ENCODE measurements at places on chromosomes 7 and 10.
A peak's percentile ranks its signal among the peaks of the same experiment; 100 is the strongest.

DNA sequence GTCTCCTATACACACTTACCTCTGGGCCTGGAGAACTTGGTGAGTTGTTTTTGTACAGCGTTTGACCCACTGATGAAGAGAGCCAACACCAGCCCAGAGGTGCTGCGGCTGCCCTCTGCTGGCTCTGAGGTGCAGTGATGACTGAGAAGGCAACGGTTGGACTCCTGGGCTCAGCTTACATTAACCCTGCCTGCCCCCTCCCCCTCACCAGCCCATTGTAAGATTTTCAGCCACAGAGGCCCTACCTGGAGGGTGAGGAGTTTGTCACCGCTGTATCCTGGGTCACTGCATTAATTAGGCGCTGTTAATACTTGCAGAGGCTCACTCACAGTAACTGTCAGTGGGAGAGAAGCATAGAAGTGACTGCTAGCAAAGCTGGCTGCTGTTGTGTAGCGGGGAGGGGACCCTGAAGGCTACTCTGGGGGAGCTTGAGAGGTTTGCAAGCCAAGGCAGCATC lies 19.0 kb upstream of the ANKRD2 start:
- DNase-seq, result peak; percentile 62

DNA sequence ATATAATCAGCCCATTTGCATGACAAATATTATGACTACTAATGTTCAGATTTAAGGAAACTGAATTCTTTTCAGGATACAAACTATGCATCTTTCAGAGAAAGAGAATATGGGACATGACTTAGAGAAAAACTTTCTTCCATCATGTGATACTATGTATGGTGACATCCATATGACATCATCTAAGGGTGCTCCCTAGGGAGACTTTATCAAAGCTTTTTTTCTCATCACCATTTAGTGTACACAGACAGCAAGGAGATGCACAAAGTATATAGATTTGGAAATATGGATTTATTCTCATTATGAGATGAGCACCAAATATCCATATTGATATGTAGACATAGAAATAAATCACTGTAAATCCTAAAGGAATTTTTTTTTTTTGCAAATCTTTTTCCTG lies 164.2 kb upstream of the YAE1 start:
- no peak for DNase-seq

GRCh38 chr10:33535866-33536265 lies 201.4 kb upstream of the NRP1 start:
- no peak for DNase-seq

DNA sequence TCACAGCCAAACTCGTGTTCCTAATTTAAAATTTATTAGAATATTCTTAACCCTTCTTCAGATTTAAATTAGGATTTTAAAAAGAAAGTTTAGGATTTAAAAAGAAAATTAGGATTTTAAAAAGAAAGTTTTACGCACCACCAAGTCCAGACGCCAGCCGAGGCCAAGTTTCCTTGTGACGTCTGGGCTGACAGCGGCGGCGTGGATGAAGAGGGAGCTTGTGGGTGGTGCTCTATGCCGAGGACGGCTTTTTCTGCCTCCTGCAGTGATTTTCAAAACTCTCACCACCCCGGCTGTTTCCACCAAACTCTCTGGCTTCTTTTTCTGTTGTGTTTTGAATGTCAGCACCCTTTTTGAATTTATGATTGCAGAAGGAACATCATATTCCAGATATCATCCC lies 252.9 kb downstream of the DNAJB6 start:
- no peak for DNase-seq

GRCh38 chr7:70678621-70679251 lies 453.2 kb upstream of the GALNT17 start:
- DNase-seq, result no peak

GRCh38 chr10:47248386-47249090 lies 51.5 kb upstream of the GDF10 start:
- DNase-seq, result no peak

GRCh38 chr7:106029941-106030340 lies 66.9 kb downstream of the CDHR3 start:
- no peak for DNase-seq

DNA sequence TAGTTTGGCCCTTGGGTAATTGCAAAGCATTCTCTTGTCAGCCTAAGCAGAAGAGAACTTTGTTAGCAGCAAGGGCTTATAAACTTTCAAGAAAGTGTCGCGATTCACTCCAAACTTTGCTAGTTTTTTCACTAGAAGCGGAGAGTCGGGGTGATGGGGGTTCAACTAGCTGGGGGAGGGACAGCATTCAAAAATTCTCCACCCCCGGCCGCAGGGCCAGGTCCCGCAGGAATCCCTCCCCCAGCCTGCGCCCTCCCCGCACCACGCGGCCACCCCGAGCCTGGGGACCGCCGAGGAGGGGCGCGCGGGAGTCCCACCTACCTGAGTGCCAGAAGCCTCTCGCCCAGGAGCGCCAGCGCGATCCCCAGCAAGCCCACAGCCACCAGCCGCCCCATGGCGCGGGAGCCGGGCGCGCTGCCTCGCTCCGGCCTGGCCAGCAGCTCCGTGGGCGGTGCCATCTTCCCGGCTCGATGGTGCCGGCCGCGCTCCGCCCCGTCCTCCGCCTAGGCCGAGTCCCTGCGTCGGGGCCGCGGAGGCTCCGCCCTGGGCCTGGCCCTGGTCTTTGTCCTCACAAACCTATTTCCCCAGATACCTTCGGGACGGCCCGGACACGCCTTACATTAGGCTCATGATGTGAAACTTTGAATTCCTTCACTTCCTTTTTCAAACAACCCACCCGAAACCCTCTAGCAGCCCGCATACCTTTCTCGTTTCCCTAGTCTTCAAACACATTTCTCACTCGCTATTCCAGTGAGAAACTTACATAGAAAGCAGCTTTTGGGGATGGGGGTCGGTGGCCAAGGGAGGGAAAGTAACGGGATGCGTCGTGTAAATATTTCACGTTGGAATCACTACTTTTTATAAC lies at the start of gene PON2:
Gene PON2, minus strand, starts transcription at position 472 of the 865 bp plus-strand sequence. Its CDS starts 77 bp downstream, at position 395.
- peak; percentile 46 for DNase-seq

- DNase-seq, result peak; percentile 86
Observed at GRCh38 chr7:322111-322671, 32.2 kb downstream of the FOXL3 start.

DNA sequence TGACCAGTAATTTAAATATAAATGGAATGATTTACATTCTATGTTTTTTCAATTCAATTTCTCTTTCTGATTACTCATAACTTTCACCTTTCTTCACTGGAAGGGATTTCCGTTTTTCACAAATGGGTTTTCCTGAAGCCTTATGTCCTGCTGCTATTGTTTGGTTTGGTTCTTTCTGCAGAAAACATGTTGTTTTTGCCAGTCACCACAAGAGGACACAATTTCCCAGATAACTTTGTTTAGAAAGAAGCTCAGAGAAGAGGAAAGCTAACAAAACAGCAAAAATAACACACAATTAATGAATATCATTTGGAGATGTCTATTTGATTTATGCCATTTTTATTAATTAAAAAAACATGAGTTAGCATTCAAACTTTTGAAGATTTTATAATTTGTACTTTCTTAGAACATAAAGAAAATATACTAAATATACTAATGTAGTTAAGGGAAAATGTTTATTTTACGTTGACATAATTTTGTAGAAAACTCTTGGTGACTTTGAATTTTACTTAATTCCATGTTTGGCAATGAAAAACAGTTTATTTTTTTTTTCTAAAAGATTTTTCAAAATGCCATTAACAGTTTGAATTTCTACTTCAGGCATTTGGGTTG lies 4.6 kb upstream of the TWIST1 start:
- DNase-seq, result no peak

- DNase-seq, result no peak
Observed at GRCh38 chr10:91153508-91153907, 67.0 kb upstream of the PCGF5 start.

- no peak for DNase-seq
Observed at GRCh38 chr10:95434583-95434982, 126.6 kb downstream of the SORBS1 start.

- DNase-seq, result no peak
Observed at GRCh38 chr10:19620811-19621210, 195.4 kb upstream of the PLXDC2 start.

GRCh38 chr7:8215648-8216333 lies 46.2 kb downstream of the ICA1 start:
- no peak for DNase-seq

DNA sequence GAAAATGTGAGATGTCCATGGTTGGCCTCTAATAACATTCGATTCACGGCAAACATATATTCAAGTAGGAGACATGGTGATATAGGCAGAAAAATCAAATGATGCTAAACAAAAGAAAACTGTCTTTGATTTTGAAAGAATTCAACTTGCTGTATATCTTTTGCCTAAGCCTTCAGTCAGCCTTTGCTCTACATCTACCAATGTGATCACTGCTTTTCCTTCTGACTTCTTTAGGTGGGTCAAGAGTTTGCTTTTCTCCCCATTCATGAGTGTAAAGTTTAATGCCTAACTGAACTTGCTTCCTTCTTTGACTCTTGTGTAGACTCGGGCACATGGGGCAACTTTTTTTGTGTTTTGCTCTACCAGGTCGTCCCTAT lies 417 bp upstream of the HIF1AN start:
- DNase-seq, result no peak

GRCh38 chr7:50262446-50262845 lies 42.1 kb upstream of the IKZF1 start:
- DNase-seq, result peak; percentile 59

DNA sequence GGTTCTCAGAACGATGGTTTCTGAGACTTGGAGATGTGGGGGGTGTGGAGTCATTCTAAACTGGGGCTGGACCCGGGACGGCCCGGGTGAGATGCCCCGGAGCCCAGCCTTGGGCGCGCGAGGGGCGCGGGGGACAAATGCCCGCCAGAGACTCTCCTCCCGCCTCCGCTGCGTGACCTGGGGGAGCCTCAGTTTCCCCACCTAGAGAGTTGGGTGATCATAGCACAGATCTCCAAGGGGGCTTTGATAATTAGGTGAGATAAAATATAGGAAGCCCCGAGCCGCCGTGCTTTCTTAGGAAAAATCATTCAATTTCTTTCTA lies 658 bp upstream of the FZD8 start:
- no peak for DNase-seq

GRCh38 chr10:133537546-133538545 lies 10.7 kb downstream of the CYP2E1 start:
- DNase-seq, result no peak

DNA sequence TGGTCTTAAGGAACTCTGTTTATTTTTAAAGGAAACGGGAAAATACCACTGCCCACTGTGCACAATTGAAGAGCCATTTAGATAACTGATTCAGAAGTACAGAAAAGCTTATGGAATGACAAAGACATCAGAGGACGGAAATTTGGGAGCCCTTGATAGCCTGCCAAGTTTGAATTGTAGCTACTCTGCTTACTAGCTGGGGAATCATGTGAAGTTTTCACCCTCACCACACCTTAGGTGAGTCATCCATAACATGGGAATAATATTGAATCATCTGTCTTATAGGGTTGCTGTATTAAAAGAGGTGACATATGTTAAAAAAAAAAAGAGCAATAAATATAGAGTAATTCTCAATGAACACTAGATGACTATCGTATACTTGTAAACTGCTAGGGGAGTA lies 1104.2 kb downstream of the GATA3 start:
- DNase-seq, result no peak

DNA sequence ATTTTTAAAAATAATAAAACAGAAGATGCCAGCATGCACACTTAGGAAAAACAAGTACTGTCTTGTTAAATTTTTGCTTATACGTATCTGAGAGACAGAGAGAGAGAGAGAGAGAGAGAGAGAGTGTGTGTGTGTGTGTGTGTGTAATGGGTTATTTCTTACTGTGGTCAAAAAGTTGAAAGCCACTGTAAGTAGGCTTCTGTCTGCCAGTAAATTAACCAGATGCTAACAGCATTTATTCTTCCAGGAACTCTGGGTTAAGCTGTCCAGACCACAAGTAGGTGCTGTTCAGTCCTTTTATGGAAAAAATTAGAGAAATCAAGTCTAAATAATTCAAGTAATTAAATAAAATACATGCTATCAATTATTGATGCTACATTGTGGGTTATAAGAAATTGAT lies 39.7 kb downstream of the RNF32 start:
- no peak for DNase-seq

GRCh38 chr10:24603333-24603732 lies 120.4 kb downstream of the ARHGAP21 start:
- no peak for DNase-seq

GRCh38 chr7:125668321-125668993 lies 738.8 kb upstream of the POT1 start:
- no peak for DNase-seq

GRCh38 chr10:44069573-44069972 lies 315.3 kb downstream of the CXCL12 start:
- DNase-seq, result no peak

DNA sequence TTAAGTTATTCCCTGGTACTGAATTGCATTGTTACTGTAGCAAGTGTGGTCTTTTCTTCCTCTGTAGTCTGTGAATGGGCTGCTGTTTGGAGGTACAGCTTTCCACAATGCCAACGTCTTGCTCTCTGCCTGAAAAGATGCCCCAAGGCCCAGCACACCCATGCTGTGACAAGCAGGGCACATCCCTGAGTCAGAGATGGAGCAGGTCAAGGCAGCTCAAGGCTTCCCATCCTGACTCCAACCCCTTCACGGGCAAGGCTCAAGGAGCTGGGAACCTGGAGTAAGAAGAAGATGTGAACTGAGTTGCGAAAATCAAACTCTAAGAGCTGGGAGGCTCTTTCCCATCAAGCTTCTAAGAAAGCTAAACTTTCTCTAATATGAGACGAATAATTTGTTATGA lies 27.2 kb downstream of the SVIL start:
- DNase-seq, result no peak

GRCh38 chr7:130099331-130099730 lies 29.0 kb downstream of the KLHDC10 start:
- DNase-seq, result no peak

DNA sequence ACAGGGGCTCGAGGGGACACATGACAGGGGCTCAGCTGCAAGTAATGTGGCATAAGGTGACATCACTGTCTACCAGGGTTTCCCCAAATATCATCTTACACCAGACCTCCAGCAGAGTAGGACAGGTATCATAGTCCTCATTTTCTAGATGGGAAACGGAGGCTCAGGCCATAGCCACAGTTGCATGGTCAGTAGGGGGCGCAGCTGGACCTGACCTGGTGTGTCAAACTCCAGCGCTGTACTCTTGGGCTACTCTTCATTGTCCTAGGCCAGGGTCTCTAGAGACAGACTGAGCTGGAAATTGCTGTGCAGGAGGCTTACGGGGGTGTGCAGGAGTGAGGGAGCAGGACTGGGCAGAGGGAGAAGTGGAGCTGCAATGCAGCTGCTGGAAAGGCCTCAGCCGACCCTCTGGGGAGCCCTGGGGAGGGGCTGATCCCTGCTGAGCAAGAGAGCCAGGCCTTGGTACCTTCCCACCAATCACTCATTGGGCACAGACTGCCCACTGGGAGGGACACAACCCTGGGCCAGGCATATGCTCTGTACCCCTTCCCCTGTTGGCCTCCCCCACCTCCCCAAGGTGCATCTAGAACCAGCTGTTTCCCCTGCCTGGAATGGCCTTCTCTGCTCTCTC lies 89.9 kb downstream of the CDH23 start:
- DNase-seq, result peak; percentile 18

- DNase-seq, result peak; percentile 13
Observed at GRCh38 chr10:11742009-11742778, at the start of gene ECHDC3. Gene ECHDC3 (plus strand): TSS chr10:11742382. CDS start chr10:11742577, 195 bp downstream.

All from CD4-positive, alpha-beta T cell treated with Interleukin-10 for 1 hour (primary cell).